ENCODE measurements at places on chromosomes 3 and 15. TPM values are rescaled to one million over a fixed set of nuclear protein-coding genes. Genes with fewer than 3 reads are reported as not detected.

DNA sequence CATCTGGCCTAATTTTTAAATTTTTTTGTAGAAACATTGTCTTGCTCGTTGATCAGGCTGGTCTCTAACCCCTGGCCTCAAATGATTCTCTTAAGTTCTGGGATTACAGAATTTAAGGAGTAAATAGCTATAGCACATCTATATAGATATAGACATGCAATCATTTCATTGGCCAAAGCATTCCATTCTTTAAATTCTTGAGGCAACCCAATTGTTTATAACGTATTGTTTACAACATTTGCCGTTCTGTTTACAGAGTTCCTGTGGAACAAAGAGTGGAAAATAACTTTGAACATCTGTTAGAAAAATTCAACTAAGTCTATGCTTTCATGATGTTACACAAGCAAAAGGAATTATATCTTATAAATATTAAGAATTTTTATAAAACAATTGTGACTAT lies 205.2 kb upstream of the ROBO2 start:
- no peak for DNase-seq

DNA sequence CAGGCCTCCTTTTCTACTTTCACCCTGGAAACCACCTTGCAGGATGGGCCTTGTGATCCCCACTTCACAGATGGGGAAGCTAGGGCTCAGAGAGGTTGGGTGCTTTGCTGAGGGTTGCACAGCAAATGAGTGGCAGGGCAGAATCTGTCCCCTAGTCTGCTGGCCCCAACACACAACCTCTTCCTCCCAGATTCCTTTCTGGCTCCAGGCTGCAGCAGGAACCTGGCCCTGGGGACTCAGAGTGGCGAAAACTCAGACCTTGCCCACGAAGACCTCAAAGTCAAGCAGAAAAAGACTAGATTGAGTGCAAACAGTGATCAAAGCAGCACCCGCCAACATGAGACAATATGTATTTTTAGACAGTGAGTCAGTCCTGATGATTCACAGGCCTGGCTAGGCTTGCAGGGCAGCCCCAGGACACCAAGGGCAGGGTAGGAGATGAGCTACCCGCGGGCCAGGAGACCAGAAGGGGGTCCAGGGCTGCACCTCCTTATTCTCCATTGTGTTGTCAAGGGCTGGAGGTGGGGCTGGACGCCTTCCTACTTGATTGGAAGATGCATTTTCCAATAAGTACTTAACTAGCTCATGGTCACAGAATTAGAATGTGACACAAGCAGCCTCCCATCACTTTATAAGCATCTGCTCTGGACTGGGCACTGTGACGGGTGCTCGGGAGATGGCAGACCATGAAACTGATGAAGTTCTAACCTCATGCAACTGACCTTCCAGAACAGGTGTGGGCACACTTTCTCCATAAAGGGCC lies 23.9 kb downstream of the GOLGA6L2 start:
- DNase-seq = no peak

DNA sequence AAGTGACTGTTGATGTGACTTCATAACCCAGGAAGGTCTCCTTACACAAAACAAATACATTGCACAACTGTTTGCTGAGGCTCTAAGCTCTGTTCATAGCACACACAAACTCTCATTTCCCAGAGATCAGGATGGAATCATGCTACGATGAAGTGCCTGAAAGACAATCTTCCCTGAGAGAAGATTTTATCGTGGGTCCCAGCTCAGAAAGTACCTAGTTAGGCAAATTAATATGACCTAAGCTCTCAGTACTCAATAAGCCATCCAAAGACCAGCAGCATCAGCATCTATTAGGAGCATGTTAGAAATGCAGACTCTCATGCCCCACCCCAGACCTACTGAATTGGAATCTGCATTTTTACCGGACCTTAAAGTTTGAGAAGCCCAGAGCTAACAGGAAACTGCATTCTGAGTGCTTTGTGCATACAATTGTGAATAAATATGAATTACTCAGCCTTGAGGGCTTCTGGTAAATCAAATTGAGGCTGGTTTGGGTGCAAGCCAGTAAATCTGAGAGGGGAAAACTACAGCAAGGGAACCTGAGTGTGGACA lies 161.5 kb upstream of the C2CD4B start:
- no peak for DNase-seq

GRCh38 chr3:108602249-108602934 lies 12.9 kb downstream of the DZIP3 start:
- DNase-seq = no peak

DNA sequence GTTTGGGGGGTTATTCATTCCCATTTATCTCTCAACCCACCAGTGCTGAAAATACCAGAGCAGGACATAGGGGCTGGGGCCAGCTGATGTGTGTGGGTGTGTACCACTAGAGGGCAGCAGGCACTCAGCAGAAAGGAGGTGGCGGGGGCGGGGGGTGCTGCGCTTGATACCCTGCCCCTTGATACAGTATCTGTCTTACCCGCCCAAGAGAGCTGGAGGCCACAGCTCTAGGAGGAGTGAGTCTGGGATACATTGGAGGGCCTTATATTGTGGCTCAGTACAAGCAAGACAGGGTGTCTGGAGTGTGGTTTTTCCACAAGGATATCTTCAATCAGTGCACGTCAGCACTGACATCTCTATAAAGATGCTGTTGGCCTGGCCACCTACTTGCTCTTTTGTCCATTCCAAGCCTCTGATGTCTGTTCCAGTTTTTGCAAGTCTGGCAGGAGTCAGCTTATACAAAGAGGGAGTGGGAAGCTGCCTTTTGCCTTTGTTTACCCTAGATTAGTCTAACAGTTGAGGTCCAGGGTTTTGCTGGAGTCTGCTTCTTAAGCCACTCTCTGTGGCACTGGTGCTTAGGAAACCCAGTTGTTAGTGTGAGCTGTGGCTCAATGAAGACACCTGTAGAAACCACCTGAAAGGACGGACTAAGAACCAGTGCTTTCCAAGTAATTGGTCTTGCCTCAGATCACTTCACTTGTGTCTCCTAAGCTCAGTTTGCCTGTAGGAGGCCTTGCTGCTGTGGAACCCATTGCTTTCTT lies 1.5 kb upstream of the RBM15B start:
- DNase-seq = peak; percentile 59

DNA sequence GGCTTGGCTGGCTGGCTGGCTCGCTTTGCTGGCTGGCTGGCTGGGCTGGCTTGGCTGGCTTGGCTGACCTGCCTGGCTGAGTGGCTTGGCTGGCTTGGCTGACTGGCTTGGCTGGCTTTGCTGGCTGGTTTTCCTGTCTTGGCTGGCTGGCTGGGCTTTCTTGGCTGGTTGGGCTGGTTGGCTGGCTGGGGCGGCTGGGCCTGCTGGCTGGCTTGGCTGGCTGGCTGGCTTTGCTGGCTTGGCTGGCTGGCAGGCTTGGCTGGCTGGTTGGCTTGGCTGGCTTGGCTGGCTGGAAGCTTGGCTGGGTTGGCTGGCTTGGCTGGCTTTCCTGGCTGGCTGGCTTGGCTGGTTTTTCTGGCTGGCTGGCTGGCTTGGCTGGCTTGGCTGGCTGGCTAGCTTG lies 435.6 kb downstream of the GOLGA6L6 start:
- DNase-seq = no peak

- DNase-seq = no peak
Measured at GRCh38 chr3:46986055-46986730, 6.7 kb downstream of the NBEAL2 start.

DNA sequence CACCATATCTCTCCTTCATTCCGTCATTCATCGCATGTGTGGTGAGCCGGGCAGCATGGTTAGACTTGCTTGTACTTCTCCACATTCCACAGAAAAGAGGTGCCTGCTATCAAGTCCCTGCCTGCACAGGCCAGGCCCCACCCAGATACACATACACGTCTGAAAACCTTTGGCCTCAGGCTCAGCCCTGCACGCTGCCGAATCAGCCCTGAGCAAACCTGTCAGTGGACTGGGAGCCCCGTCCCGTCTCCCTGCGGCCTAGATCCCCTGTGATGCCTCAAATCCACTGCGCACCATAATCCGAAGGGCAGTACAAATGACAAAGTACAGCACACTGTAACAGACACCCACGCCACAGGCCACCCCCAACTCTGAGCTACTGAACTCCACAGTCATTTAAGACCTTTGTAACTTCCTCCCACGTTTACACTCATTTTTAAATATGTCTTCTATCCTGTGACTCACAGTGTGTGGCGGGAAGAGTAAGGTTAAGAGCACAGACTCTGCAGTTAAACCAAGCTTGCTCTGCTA lies 67.1 kb downstream of the MB21D2 start:
- no peak for DNase-seq

DNA sequence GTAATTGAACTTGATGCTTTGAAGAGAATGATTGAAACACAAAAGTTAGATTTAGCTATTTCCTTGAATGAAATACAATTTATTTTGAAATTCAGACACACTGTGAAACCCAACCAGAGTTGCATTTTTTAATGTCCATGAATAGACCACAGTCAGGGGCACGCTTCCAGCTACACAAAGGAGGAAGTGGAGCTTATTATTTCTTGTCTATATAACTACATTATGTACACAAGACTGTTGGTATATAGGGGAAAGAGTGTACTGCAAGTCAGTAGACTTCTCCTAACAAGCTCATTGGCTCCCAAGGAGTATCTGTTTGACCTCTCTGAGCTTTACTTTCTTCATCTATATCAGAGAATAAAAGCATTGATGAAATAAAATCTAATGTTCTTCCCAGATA lies 326.2 kb downstream of the RYR3 start:
- no peak for DNase-seq

DNA sequence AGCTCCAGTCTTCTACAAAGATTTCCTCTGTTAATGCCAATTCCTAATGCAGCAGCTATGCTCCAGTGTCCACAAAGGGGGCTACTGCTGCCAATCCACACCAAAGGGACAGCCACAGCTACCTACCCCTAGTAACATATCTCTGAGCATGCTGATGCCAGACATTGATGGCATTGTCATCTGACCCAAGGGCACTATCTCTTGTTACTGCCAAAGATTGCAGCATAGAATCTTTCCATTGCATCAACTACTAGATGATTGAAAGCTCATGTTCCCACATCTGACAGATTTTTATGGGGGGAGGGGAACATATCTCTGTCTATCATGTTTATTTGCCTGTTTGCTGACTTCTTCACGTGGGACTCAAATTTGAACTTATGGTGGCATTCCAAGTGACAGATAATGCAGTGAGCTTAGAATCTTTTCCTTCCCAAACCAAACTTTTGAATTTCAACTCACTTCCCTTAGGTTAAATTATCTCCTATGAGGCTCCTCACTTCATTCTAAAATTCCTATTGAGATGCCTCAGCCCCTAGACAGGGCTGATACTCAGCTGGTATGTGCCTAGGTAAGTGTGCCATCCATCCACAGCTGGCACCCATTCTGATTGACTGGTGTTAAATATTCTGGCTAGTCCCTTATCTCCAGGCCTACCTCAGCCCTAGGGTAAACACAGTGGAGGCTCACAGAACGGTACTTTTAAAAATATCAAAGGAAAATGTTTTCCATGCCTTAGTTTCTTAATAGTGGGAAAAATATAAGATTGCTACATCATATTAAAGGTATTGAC lies 100.3 kb downstream of the STRIT1 start:
- no peak for DNase-seq

DNA sequence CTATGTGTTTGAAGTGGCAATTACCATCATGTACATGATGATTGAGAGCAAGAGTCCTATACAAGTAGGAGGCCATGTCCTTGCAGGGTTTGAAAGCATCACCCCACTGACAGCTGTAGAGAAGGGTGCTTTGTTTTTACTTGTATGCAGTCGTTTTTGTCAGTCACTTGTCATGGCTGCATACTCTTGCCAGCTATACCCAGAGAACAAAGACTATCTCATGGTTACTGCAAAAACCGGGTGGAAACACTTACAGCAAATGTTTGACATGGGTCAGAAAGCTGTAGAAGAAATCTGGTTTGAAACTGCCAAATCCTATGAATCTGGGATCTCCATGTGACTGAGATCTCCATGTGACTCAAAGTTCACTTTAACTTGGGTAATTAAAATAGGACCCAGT lies 6.9 kb upstream of the PSMA4 start:
- DNase-seq = no peak

DNA sequence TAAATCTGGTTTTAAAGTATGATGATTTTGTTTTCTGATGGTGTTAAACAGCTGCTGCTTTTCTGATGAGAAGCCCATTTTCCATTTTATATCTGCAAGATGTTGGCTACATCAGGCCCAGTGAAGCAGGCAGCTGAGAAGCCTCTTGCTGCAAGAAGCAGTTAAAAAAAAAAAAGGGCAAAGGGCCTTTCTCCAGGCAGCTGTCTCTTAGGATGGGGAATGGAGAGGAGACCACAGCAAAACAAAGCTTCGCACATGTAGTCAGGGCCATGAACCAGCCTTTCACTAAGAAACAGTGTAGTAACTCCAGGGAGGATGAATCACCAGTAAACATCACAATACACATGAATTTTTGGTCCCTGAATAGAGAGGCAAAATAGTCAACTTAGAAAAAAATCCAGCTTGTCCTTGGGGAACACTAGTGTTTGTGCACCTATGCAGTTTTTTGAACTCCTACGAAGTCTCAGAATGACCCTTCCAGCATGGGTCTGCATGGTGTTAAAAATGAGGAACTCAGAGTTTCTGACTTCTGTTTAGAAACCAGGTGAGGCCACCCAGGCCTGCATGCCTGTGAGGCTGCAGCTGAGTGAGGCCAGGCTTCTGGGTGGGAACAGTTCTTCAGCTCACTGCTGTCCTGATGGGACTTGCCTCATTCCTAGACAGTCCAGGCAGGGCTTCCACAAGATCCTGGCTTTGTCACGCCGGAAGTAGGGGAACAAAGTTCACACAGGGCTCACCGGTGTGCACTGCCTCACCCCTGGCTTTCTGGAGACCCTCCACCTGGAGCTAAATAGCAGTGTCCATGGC lies 518.7 kb downstream of the MCTP2 start:
- no peak for DNase-seq

- DNase-seq = no peak
Measured at GRCh38 chr15:47678040-47678439, 39.3 kb upstream of the SEMA6D start.

GRCh38 chr3:138046085-138046484 lies 36.1 kb downstream of the CLDN18 start:
- DNase-seq = no peak

DNA sequence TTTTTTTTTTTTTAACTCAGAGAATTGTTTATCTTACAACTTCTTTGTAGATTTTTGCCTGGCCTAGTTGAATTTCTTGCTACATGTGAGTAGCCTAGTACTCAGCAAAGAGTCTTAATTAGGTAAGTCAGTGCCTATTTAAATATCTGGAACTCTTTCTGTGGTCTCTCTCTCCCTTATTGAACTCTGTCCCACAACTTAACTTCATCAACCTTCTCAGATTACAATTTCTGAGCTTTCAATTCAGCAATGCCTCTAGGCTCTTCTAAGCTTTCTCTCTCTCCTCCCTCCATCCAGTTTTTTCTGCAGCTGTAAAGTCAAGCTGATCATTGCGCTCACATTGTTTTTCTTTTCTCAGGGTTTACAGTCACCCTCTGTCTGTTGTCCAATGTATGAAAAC lies 517.6 kb upstream of the ROBO1 start:
- no peak for DNase-seq

GOLGA8J gene
- not detected for total RNA-seq

SAMD7 gene
- not detected for total RNA-seq

KIF23 gene
- 1.3 TPM for total RNA-seq

FGF7 gene
- 27.2 TPM for total RNA-seq

EPB42 gene
- 1.1 TPM for total RNA-seq

PLA2G4B gene
- total RNA-seq = 1.3 TPM

CHRNB4 gene
- total RNA-seq = not detected

BCL2A1 gene
- total RNA-seq = 3.1 TPM

TICRR gene
- total RNA-seq = not detected

All from right atrium auricular region (tissue), 2 donors.